ENCODE measurements at places on chromosomes 1 and 21.

GRCh38 chr1:34409689-34410229 lies 233.1 kb downstream of the C1orf94 start:
- no peak for DNase-seq

DNA sequence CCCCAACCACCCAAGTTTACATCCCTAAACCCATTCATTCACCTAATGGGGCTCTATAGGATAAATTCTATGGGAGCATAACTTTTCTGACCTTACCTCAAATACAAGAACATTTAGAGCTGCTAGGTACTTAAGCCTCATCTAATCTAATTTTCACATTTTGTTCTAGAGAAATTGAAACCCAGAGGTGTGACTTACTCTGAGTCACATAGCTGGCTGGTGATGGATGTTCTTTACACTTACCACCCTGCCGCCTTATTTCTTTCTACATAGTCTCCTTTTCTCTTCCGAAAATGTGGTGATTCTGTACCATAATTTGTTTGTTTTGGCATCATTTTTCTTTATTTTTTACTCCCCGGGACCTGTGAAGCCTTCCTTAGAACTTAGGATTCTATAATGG lies 20.3 kb downstream of the TIPRL start:
- no peak for DNase-seq

GRCh38 chr1:240352769-240353168 lies 259.2 kb downstream of the GREM2 start:
- DNase-seq: no peak

- no peak for DNase-seq
Measured at GRCh38 chr1:228411121-228411520, 4.5 kb upstream of the TRIM11 start.

All from D721Med (cell line).